T-helper 17 cell (primary cell): ENCODE measurements at places on chromosomes 1 and 21. TPM values are rescaled to one million over a fixed set of nuclear protein-coding genes. Genes with fewer than 3 reads are reported as not detected.

- DNase-seq = peak; percentile 67
Observed at GRCh38 chr1:53328009-53328461, at the start of gene LRP8. Gene LRP8 (minus strand): TSS chr1:53328070. CDS start chr1:53327912, 158 bp downstream.

KLF17 gene
- total RNA-seq = not detected

DEPDC1 gene
- 0.16 TPM for total RNA-seq

PADI2 gene
- total RNA-seq = 0.57 TPM

GPATCH2 gene
- 16.1 TPM for total RNA-seq

DNA sequence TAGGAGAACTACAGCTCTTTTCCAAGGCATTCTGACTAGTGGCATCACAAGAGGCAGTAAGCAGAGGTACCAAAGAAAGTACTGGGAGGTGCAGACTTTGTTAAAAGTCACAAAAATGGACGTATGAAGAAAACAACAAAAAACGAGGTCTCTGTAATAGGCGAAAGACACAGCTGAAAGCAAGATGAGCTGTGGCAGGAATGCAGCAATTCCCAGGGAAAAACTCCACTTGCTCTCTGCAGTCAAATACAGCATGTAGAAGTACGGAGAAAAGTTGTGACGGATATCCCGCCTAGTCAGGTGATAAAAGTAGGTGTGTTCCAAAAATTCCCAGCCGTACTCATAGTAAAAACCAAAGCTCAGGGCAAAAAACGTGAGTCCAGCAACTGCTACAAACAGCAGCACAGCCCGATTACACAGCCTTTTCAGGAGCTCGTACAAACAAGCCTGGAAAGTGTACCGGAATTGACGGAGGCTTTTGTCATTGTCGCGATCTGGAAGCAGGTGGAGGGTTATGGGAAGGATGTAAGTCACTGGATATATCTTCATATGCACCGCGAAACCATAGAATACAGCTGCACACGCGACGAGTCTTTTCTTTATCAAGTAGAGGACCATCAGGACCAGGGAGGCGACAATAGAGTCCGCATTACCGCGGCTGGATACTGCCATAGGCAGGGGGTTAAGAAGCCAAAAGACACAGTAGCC is 979 bp downstream of the PIGM start:
- no peak for DNase-seq
